Left ventricle myocardium inferior (tissue), 1 donor: ENCODE measurements at places on chromosomes 3 and 15.

DNA sequence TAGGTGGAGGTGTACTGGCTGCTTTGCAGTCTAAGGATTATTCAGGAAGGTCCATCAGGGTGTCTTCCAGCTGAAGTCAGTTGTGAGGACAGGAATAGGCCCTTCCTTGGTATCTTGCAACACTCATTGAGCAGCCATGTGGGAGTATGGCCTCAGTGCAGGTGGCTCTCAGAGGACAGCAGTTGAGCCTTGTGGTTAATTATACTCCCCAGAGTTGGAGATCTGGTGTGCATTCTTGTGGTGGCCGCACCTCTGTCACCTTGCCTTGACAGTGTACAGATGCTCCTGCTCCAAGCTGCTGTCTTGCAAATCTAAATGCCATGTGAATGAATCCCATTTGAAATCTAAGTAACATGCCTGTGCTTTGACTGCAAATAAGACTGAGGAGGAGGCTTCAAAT lies 339.9 kb upstream of the BCHE start:
- no peaks in the 10 kb centered on the region for H3K36me3 ChIP-seq
- no peak overlapping the region for H3K27ac ChIP-seq
- no peaks in the 10 kb centered on the region for H3K4me1 ChIP-seq
- H3K4me3 ChIP-seq: no peak overlapping the region
- no peak for DNase-seq

DNA sequence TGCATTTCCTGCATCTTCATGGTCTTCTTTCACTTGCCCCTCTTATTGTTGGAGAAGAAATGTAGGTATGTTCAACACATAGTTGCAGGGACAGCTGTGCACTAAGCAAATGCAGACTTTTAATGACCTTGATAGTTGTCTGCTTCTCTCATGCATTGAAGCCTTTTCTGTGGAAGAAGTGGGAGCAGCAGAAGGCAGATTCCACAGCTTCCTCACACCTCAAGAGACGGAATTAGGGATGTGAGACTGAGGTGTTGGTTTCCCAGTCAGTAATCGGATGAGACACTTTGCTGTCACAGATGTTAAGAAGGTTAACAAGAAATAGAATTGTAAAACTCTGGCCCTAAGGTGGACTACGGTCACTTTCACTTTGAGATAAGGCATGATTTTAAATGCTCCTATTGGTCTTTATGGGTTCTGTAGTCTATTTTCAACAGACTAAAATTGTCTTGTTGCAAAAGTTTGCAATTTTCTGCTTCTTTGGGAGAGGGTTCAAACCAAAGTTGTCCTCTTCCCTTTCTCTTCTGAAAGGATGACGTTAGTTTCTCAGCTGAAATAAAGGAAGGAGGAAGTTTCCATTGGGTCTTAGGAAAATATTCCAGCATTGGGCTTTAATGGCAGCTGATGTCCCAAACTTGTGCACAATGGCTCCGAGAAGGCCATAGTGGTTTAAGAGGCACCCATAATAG lies 117.4 kb downstream of the LPP start:
- no peak for DNase-seq
- H3K27ac ChIP-seq: peak overlapping the region; percentile 83
- H3K27me3 ChIP-seq: no peaks in the 10 kb centered on the region
- peaks cover 83% of the 10 kb centered on the region for H3K4me1 ChIP-seq
- H3K4me3 ChIP-seq: no peak overlapping the region
- no peaks in the 10 kb centered on the region for H3K36me3 ChIP-seq

DNA sequence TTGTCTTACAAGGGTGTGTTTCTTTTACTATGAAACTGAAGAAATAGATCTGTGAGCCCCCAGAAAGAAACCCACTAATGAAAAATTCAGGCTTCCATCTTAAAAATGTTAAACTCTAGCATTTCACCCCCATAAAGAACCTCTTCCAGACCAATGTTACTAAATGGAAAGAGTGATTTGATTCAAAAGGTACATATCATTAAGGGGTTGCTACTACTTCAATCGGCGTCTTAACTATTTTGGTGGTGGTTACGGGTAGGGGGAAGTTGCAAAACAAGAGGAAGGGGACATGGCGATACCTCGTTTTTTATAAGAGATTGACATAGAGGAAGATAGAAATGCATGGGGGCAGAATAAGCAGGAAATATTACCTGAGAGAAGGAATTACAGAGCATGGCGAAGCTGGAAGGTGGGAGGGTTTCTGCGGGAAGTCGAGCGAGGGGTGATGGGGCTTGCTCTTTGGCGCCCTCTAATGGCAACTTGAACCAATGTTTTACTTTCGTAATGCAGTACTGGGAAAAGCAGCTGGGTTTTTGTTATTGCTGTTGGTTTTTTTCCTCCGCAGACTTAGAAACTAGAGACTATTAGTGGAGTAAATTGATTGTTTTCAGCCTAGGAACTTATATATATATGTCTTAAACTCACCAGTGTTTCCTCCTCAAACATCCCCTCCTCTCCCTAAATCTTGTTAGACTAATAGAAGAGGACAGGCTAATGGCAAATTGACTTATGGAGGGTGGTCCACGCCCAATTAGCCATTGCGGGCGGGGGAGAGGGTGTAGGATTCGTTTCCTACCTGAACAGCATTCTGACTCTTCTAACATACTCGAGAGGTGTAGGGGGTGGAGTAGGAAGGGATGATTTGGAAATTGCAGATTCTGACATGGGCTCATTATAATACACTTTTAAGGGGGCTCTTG lies 11.3 kb upstream of the SOX2 start:
- peak overlapping the region; percentile 42 for H3K4me3 ChIP-seq
- H3K27me3 ChIP-seq: peaks cover 100% of the 10 kb centered on the region
- no peaks in the 10 kb centered on the region for H3K36me3 ChIP-seq
- DNase-seq: peak; percentile 40
- H3K27ac ChIP-seq: no peak overlapping the region
- H3K4me1 ChIP-seq: peaks cover 27% of the 10 kb centered on the region

- H3K4me3 ChIP-seq: no peak overlapping the region
- no peaks in the 10 kb centered on the region for H3K27me3 ChIP-seq
- H3K36me3 ChIP-seq: no peaks in the 10 kb centered on the region
Measured at GRCh38 chr3:108380128-108380795, 83.9 kb downstream of the HHLA2 start.

GRCh38 chr15:49145651-49146609 lies 9.5 kb downstream of the COPS2 start:
- H3K27ac ChIP-seq: no peak overlapping the region
- DNase-seq: no peak
- no peak overlapping the region for H3K4me3 ChIP-seq
- H3K27me3 ChIP-seq: no peaks in the 10 kb centered on the region
- peaks cover 63% of the 10 kb centered on the region for H3K4me1 ChIP-seq

DNA sequence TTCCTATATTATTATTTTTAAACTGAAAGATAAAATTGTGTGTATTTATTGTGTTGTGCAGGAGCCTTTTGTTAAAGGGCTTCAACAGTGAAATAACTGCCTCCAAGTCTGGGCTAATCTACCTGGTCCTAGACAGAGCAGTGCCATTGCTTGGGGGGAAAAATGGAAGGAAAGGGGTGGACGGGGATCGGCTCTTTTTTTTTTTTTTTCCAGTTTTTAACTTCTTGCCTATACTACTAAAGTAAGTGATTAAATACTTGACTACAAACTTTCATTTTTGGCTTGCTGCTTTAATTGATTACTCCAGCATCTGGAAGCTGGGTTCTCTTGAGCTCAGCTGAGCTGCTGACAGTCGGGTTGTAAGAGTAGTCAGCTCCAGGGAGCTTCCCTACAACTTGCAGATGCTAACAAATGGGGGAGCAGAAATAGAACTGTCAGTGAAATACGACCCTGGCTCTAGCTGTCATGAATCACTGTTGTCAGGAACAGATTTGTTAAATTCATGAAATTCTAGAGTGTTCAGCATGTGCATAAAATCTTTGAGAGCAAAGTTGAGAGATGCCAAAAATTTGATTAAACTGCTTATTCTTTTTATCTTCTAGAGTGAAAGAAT lies 276.7 kb downstream of the ROBO1 start:
- peaks cover 5% of the 10 kb centered on the region for H3K4me1 ChIP-seq
- DNase-seq: no peak
- no peak overlapping the region for H3K27ac ChIP-seq
- H3K27me3 ChIP-seq: no peaks in the 10 kb centered on the region

- H3K27ac ChIP-seq: no peak overlapping the region
- H3K4me1 ChIP-seq: no peaks in the 10 kb centered on the region
- H3K27me3 ChIP-seq: peaks cover 5% of the 10 kb centered on the region
- H3K4me3 ChIP-seq: no peak overlapping the region
- no peak for DNase-seq
Measured at GRCh38 chr15:61612111-61612510, 383.0 kb upstream of the RORA start.

DNA sequence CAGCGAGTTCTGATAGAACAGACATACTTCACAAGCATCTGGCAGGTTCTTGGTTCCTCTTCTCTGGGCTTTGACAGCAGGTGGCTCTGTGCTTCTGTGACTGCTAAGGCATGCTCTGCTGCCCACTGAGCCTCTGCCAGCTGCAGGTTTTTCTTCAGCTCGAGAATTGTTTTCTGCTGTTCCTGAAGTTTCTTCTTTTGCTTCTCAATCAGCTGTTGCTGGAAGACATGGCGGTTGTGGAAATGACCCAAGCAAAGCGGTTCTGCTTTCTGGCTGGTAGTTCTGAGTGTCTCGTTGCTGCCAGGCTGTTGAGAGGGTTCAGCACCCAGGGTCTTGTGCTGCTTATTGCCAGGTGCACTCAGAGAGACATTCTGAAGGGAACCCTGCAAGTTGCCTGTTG lies 50.8 kb downstream of the CCDC191 start:
- no peak overlapping the region for H3K4me3 ChIP-seq
- no peak overlapping the region for H3K27ac ChIP-seq
- no peaks in the 10 kb centered on the region for H3K4me1 ChIP-seq
- peaks cover 32% of the 10 kb centered on the region for H3K36me3 ChIP-seq
- DNase-seq: no peak

DNA sequence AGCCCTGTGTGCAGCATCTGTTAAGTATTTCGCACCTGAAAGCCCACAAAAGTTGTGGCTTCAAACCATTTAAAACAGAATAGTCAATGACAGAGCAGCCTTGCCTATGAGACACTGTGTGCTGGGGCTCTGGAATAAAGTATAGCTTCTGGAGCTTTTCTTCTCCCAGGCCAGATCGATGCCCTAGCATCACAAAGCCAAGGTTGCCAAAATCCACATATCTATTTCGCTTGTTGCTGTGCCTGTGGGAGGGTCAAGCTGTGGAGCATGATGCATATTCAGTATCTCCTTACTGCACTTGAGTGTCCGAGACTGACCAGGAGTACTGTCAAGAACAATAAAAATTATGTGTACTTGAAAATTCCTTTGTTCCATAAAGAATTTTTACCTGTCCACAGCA lies 7.6 kb downstream of the PLOD2 start:
- peaks cover 83% of the 10 kb centered on the region for H3K4me1 ChIP-seq
- no peak overlapping the region for H3K4me3 ChIP-seq
- peak overlapping the region; percentile 98 for H3K27ac ChIP-seq
- H3K36me3 ChIP-seq: peaks cover 6% of the 10 kb centered on the region
- DNase-seq: no peak

- H3K27ac ChIP-seq: peak overlapping the region; percentile 91
- no peaks in the 10 kb centered on the region for H3K27me3 ChIP-seq
- H3K4me1 ChIP-seq: peaks cover 45% of the 10 kb centered on the region
- H3K4me3 ChIP-seq: no peak overlapping the region
Measured at GRCh38 chr15:62901909-62902546, 140.5 kb upstream of the TPM1 start.

- peak; percentile 42 for DNase-seq
- no peaks in the 10 kb centered on the region for H3K36me3 ChIP-seq
- H3K27me3 ChIP-seq: no peaks in the 10 kb centered on the region
Measured at GRCh38 chr15:43998607-43999006, 171.8 kb downstream of the WDR76 start.

- H3K36me3 ChIP-seq: no peaks in the 10 kb centered on the region
- peak overlapping the region; percentile 95 for H3K4me3 ChIP-seq
- peak overlapping the region; percentile 100 for H3K27ac ChIP-seq
- DNase-seq: peak; percentile 26
- no peaks in the 10 kb centered on the region for H3K27me3 ChIP-seq
Measured at GRCh38 chr15:84749111-84749991, 959 bp downstream of the ZNF592 start.

DNA sequence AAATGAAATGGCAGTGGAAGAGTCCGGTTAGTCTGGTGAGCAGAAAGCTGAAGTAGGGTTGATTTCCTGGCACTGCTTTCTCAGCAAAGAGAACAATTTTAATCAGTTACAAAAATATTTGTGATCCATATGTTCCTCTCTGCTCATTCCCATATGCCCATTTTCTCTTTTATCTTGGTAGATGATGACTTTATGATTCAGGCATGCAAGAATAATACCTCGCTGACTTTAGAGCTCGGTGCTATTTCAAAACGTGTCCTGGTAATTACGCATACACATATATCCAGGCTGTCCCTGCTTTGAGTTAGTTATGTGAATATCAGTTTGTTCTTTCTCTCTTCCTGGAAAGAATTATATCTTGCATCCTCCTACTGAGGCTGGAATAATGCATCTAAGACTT lies 38.5 kb downstream of the ARPP21 start:
- no peak for DNase-seq
- H3K36me3 ChIP-seq: no peaks in the 10 kb centered on the region
- peaks cover 21% of the 10 kb centered on the region for H3K27me3 ChIP-seq
- H3K4me3 ChIP-seq: no peak overlapping the region
- H3K4me1 ChIP-seq: no peaks in the 10 kb centered on the region

GRCh38 chr15:29115093-29115991 lies 154.3 kb downstream of the NSMCE3 start:
- no peak for DNase-seq
- H3K27ac ChIP-seq: no peak overlapping the region
- peak overlapping the region; percentile 59 for H3K4me3 ChIP-seq
- H3K4me1 ChIP-seq: peaks cover 10% of the 10 kb centered on the region
- H3K36me3 ChIP-seq: no peaks in the 10 kb centered on the region
- peaks cover 69% of the 10 kb centered on the region for H3K27me3 ChIP-seq

GRCh38 chr15:88882785-88883184 lies 12.6 kb downstream of the HAPLN3 start:
- H3K4me1 ChIP-seq: no peaks in the 10 kb centered on the region
- no peak overlapping the region for H3K27ac ChIP-seq
- no peak for DNase-seq
- H3K4me3 ChIP-seq: no peak overlapping the region

- H3K27me3 ChIP-seq: peaks cover 18% of the 10 kb centered on the region
- no peaks in the 10 kb centered on the region for H3K36me3 ChIP-seq
- H3K27ac ChIP-seq: no peak overlapping the region
- peaks cover 5% of the 10 kb centered on the region for H3K4me1 ChIP-seq
Measured at GRCh38 chr3:195849322-195850074, 37.8 kb upstream of the MUC4 start.

DNA sequence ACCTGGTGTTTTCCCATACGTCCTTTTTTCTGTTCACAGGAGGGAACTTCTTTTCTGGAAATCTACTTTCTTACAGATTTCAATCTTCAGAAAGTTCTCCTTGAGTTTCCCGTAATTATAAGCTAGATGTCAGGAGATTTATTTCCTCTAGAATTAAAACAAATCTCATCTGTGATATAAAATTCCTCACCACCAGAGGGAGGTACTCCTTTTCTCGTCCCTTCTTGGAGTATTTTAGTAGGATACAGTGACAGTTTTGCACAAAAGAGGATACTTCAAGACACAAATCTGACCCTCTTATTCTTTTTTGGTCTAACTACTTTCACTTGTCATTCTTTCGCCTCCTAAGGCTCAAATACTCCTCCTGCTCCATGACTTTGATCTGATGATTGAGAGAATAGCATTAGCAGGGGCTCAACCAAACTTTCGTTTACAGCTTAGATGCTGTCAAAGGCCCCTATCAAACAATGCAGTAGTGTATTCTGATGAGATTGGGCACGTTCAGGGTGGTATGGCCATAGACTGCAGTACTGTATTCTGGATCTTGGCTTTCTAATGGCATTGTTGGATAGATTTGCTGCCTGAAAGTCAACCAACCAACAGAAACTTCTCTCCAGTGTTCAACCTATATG lies 38.0 kb downstream of the TMEM41A start:
- H3K27ac ChIP-seq: no peak overlapping the region
- H3K27me3 ChIP-seq: no peaks in the 10 kb centered on the region
- peaks cover 10% of the 10 kb centered on the region for H3K36me3 ChIP-seq
- H3K4me1 ChIP-seq: no peaks in the 10 kb centered on the region
- no peak for DNase-seq
